ENCODE measurements at places on chromosomes 13 and 19.

DNA sequence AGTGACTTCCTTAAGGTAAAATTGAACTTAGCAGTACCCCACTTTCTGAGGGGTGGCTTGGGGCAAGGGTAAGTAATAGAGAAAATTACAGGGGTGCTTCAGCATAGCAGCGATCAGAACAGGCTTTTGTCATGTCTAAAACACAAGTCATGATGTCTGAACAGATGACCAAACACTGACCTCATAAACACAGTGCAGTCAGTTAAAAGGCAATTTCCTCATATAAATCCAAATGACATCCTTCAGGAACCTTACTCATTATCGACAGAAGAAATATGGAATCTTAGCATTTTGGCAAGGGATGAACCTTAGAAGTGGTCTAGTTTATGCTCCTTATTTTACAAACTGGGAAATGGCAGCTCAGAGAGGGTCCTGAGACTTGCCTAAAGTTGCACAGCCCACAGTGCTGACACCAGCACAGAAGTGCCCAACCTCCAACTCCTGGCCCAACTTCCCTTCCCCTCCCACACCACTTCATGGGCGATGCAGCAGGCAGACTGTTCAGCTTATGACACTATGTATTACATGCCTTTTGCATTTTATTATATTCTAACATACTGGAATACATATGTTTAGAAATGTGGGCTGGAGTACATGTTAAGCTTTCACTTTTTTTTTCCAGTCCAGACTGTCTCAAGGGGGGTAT lies 3.6 kb downstream of the GJA3 start:
- DNase-seq, result no peak

GRCh38 chr13:84137292-84137691 lies 255.0 kb upstream of the SLITRK1 start:
- DNase-seq, result no peak

DNA sequence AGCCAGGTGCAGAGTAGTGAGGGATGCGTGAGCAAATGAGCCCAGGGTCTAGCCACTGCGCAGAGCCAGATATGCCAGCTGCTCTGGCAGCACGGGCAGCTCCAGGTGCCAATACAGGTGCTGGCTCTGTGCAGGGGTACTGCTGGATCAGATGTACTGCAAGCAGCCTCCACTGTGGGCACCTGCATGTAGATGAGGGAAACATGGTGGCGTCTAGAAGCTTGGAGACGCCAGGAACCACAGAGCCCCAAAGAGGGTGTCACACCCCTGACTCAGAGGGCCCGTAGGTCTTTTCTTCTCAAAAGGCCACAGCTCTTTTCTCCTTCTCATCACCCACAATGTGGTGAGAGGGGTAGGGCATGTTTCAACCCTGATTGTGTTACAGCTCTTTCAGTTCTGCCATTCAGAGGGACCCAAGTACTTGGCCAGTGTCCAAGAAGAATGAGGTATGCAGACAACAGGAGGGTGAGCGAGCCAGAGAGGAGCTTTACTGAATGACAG lies 244.4 kb upstream of the SLITRK1 start:
- DNase-seq, result no peak

DNA sequence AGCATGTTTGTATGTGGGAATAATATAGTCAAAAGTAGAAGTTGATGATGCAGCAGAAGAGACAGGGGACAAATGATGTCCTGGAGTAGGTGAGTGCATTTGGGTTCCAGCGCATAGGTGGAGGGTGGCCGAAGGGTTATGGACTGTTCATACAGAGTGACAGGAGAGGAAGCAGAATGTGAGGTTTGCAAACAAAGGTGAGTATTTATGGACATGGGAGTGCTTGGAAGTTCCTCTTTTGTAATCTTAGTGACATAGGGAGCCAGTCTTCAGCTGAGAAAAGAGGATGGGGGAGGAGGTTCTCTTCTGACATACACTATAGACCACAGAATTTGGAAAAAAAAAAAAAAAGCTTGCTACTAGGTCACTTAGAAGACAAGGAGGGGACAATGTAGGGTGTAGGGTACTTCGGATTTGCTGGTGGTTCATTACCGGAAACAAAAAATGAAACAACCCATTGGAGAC lies 331.6 kb downstream of the DLEU7 start:
- no peak for DNase-seq

DNA sequence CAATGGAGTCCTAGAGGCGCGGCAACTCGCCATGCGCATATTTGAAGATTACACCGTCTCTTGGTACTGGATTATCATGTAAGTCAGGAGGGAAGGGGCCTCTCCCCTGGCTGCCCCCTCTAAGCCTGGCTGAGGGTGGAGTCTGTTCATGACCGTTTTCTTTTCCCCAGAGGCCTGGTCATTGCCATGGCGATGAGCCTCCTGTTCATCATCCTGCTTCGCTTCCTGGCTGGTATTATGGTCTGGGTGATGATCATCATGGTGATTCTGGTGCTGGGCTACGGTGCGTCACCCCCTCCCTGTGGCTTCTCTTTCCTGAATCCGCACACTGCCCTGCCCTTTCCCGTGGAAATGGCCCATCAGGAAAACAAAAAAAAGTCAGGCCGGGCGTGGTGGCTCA lies 6.5 kb downstream of the SLC44A2 start:
- DNase-seq, result no peak

DNA sequence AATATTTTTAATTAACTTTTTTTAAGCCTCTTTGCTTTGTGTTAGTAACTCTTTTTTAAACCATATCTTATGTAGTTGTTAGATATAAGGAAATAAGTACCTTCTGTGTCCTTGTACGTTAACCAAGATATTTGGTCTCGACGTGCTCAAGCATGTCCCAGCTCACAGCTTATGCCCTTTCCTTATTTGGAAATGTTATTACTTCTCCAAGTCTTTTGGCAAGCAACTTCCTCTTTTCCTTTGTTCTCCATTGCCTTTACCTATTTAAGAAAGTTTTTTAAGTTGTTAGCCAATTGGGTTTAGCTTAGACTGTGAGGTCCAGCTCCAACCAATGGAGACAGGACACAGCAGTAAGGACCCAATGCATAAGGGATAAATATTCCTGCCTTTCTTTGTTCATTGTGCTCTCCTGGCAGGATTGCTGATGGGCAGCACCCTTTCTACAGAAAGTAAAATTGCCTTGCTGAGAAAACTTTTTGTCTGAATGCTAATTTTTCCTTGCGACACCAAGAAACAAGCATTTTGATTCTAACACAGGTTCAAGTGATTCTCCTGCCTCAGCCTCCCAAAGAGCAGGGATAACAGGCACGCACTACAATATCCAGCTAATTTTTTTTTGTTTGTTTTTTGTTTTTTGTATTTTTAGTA lies 5.2 kb downstream of the DKKL1 start:
- DNase-seq, result no peak

DNA sequence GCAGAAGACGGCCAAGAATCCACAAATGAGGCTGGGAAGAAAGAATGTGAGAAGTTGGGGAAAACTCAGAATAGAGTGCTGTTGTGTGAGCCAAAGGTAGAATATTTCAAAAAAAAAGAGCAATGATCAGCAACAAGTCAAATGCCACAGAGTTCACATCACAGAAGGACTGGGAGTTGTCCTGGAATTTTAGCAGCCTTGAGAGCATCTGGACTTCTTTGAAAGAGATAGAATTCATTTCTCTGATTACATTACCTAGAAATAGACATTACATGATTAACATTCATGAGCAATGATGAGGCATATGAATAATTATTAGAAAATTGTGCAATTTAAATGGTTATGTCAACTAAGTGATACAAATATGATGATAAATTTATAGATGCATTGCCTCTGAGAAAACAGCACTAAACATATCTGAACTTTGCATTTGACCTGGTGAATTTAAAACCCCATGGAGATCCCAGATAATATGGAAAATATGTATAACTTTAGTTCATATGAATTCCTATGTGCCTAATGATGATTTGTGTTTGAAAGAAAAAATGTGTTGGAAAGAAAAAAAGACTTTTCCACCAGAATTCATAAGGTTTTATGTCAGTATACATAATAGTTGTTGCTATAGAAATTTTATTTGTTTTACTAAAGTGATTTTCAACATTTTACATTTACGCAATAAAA lies 186.2 kb downstream of the POSTN start:
- no peak for DNase-seq

GRCh38 chr13:34678154-34678553 lies 263.9 kb upstream of the NBEA start:
- DNase-seq, result no peak

GRCh38 chr13:99153219-99153618 lies 47.4 kb upstream of the UBAC2 start:
- DNase-seq, result no peak

- no peak for DNase-seq
These were observed 9.9 kb downstream of the IGFL1 start for GRCh38 chr19:46239193-46240024.

Measured in frontal cortex (tissue), 4 donors.